Stimulated activated CD8-positive, alpha-beta memory T cell treated with anti-CD3 and anti-CD28 coated beads, Interleukin-7, amount 100 ng/mL, for 48 hours (primary cell): ENCODE measurements at places on chromosomes 4 and X.

GRCh38 chrX:154749856-154750255, 1.0 kb downstream of the GAB3 start:
- DNase-seq = no peak

GRCh38 chr4:42845586-42845985, 46.9 kb upstream of the GRXCR1 start:
- DNase-seq = no peak

GRCh38 chr4:83320548-83320947, 14.1 kb downstream of the HPSE start:
- peak; percentile 29 for DNase-seq

GRCh38 chrX:118989886-118990285, 15.5 kb downstream of the LONRF3 start:
- no peak for DNase-seq

DNA sequence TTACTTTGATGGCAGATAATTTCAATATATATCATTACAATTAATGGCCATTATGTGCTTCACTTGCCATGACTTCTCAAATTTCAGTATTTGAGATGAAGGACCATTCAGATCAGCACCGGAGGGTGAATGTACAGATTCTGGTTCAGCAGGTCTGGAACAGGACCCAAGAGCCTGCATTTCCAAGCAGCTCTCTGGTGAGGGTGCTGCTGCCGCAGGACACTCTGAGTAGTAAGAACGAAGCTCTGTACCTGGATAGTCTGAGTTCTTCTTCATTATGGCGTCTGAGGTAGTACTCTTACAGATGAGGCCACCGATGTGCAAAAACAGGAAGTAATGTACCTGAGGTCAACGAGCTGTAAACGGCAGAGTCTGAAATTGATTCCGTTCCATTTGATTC, 228.2 kb downstream of the FBXW7 start:
- no peak for DNase-seq

GRCh38 chr4:5933116-5933515, 40.2 kb upstream of the CRMP1 start:
- no peak for DNase-seq

- no peak for DNase-seq
These were observed 1066.0 kb upstream of the ADGRL3 start for GRCh38 chr4:60134099-60134498.

DNA sequence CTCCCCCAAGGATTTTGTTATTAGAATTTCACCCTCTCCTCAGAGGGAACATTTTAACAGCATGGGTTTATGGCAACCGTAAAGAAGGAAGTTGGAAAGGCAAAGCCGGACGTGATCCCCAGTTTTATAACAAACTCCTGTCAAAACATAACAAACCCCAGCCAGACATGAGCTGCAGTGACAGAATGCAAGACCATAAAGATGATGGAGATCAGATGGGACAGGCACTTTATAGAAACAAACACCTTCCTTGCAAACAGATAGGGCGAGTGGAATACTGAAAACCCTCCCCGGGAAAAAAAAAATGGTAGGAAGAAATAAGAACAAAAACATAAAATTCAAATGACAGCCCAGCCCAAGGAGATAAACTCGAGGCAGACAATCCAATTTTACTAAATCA, 281.4 kb downstream of the LDB2 start:
- no peak for DNase-seq

GRCh38 chr4:138229160-138229559, 13.0 kb downstream of the SLC7A11 start:
- DNase-seq = no peak

- DNase-seq = no peak
These were observed 129.4 kb downstream of the CNKSR2 start for GRCh38 chrX:21503593-21503992.

DNA sequence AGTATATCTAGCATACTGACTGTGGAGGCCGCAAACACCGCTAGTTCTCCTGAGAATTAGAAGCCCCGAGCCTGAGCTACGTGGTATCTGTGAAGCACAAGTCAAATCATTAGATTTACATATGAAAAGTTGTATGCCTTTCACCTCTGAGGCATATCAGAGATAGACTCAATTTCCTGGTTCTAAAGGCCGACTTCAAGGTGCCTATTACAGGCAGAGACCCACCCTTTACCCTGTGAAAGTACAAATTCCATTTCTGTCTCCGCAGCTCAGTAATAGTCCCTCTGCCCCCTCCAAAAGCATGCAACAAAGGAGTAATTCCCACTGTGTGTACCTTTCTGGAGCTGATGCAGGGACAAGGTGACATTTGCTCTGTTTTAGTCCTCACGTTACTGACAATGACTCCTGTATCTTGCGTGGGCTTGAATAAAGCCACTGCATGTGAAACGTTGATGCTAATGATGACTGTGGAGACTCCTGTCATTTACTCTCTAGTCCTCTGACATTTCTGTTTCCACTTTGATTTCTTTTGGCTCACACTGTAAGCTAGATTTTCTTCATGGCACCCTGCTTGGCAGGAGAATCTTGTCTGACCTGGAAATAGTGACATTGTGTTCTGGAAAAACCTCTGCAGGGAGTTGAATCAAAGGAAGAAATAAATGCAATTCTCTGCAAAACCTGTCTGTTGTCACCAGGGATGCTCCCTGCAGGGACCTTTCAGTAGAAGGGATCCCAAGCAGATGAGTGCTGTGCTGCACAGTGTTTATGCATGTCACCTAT, 273.2 kb upstream of the EMCN start:
- DNase-seq = no peak
